ENCODE measurements at places on chromosomes 6 and 20.
A peak's percentile ranks its signal among the peaks of the same experiment; 100 is the strongest.

GRCh38 chr6:11196511-11197174 lies 35.8 kb downstream of the NEDD9 start:
- no peak for DNase-seq

DNA sequence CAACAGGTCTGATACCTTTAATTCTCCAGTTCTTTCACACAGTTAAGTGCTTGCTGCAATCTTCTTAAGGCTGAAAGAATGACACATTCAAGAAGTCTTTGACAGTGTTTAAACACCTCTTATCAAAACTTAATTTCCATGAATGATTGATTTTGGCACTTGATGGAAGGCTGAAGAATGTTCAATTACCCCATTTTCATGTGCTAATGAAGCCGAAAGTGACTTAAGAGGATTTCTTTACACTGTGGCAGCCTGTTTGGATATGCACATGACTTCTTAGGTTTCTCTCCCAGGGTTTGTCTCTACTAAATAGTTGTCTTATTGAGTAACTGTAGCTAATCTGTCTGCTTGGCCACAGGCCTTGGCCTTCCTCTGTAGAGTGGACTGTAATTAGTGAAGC lies 81.1 kb upstream of the PRDM1 start:
- no peak for DNase-seq

GRCh38 chr6:33641602-33642001 lies 20.5 kb downstream of the ITPR3 start:
- no peak for DNase-seq

GRCh38 chr6:3433005-3433404 lies 23.8 kb downstream of the SLC22A23 start:
- peak; percentile 44 for DNase-seq

DNA sequence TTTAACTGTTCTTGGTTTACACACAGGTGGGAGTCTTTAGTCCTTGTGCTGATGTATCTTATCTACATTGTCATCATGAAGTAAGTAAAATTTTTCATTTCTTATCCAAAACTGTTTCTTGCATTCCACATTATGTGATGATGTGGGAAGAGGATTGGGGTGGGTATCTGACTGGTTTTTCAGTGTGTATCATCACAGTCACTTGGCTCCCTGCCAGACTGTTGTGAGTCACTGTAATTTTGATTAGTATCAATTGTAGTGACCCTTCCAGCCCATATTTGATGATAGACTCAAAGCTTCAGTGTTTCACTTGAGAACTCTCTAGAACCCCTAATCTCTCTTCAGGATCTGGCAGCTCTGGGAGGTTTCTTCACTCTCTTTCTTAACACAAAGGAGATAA lies 84.5 kb upstream of the RIN2 start:
- no peak for DNase-seq

- no peak for DNase-seq
These were observed 25.1 kb downstream of the NEDD9 start for GRCh38 chr6:11207199-11207968.

GRCh38 chr6:163296835-163297519 lies 117.5 kb upstream of the QKI start:
- DNase-seq = no peak

GRCh38 chr6:163659803-163660202 lies 245.3 kb downstream of the QKI start:
- no peak for DNase-seq

- DNase-seq = no peak
These were observed 64.7 kb upstream of the MTHFD1L start for GRCh38 chr6:150800674-150801314.

GRCh38 chr6:97645757-97646156 lies 362.7 kb upstream of the MMS22L start:
- DNase-seq = no peak

GRCh38 chr6:144214029-144214428 lies 63.7 kb downstream of the STX11 start:
- DNase-seq = no peak

DNA sequence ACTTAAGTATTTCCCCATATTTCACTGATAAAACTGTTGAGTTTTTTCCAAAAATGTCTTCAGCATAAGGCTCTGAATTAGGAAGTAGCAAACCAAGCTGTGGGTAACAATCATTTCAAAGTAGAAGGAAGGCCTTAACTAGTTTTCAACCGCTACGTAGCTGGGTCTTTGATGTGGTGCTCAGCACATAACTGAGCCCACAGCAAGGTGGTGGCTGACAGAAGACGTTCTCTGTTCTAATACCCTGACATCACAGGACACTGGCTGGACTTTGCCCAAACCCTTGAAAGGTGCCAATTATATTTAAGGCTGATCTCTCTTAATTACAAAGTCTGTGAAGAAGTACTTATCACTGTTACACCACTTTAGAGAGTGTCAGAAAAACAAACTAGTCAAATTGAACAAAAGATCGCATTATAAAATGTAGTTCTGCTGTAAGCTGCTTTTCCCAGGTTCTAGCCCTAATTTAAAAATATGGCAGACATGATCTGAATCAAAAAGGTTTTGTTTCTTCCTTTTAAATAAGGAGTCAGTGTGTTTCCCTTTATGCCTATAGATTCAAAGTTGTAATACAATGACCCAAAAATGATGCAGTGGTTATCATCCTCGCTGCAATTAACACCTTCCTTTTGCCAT lies 26.7 kb downstream of the MAN1A1 start:
- no peak for DNase-seq

GRCh38 chr6:129696028-129696418 lies 14.0 kb downstream of the ARHGAP18 start:
- no peak for DNase-seq

DNA sequence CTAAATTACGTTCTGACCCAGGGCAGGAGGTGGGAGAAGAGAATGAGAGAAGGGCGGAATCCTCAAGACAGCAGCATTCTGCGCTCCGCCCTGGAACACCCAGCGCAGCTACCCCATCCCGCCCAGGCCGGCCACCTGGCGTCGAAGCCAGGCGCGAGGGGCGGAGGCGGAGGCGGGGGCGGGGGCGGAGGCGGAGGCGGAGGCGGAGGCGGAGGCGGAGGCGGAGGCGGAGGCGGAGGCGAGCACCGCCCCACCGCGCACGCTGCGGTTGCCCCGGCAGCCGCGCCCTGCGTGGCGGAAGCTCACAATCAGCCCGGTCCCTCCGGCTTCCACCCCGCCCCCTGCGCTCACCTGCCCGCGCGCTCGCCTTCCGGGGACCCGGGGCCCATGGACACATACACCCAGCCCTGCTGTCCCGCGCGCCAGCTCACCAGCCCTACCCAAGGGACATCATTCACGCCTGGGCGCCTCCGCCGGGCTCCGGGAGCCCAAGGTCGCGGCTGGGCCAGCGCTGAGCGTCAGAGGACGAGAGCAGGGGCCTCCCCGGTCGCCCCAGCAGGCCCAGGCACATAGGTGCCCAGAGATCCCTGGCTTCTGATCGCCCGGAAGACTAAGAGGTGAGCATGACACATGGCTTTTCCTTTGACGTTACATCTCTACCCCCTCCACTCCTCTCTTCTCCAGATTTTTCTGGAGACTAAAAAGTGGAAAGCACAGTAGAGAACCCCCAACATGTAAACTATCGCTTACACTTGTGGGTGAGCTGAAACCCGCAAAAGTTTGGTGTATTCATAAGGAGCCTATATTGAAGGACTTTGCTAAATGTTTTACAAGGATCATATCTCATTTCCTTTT lies at the start of gene ANKEF1:
Gene ANKEF1, plus strand, starts transcription at position 271 of the 855 bp plus-strand sequence. CDS start 3,315 bp downstream, outside the sequence.
- DNase-seq = peak; percentile 87

DNA sequence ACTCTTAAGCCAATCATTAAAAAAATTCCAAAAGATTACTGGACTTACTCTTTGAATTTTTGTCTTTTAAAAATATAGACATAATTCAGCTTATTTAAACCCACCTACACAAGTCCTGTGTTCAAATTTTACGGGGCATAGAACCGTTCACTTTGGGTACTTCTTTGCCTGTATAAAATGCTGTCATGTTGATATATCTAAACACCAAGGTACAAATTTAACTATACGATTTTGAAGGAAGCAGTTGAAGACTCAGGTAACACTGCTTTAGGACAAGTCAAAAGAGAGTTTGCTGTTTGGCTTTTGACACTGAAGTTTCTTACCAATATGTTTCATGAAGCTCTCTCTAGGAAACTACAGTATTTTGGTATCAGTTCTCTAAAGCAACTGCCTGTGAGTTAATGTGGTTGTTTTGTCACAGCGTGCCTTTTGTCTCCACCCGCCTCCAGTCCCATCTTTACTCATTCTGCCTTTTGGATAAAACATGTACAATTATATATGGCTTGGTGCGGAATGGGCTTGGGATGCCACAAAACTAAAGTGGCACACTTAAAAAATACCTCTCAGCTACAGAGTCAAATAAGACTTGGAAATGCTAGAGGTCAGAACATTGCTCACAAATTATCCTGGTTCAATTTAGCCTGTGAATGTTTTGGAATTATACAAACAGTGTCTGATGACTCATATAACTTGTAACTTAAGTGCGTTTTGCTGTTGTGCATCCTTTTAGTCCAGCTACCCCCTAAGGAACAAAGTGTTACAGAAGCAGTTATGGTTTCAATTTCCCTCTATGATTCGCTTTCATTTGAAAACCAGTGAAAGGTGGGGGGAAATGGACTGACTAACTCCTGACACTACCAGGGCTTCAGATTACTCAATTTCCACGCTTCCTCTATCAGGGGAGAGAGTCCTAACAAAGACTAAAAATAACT lies 38.7 kb downstream of the RGS17 start:
- no peak for DNase-seq

DNA sequence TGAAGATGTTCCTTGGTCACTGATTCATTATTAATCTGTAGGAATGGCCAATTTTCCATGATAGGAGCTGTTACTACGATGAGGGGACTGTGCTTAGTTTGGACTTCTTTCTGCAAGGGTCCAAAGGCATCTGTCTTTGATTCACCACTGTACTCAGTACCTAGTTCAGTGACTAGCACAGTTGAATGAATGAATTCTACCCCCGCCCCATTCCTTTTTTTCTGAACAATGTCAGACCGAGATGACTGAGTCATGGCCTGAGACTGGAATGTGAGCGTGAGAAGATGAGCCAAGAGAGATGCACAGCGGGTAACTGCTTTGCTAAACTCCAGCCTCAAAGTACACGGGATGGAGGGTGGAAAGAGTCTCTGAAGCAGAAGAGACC lies 419 bp upstream of the SNHG17 start:
- no peak for DNase-seq

GRCh38 chr6:87945181-87945580 lies 102.5 kb upstream of the SPACA1 start:
- DNase-seq = no peak

- no peak for DNase-seq
These were observed 1.3 kb downstream of the TDRD6 start for GRCh38 chr6:46688966-46689335.

GRCh38 chr6:105642708-105643107 lies 239.8 kb upstream of the PREP start:
- no peak for DNase-seq

- DNase-seq = no peak
These were observed 45.6 kb downstream of the EDN1 start for GRCh38 chr6:12335717-12336116.

- DNase-seq = no peak
These were observed 123.7 kb upstream of the BTN3A2 start for GRCh38 chr6:26241033-26241895.

- no peak for DNase-seq
These were observed 124.9 kb downstream of the TIAM2 start for GRCh38 chr6:155120034-155120433.

DNA sequence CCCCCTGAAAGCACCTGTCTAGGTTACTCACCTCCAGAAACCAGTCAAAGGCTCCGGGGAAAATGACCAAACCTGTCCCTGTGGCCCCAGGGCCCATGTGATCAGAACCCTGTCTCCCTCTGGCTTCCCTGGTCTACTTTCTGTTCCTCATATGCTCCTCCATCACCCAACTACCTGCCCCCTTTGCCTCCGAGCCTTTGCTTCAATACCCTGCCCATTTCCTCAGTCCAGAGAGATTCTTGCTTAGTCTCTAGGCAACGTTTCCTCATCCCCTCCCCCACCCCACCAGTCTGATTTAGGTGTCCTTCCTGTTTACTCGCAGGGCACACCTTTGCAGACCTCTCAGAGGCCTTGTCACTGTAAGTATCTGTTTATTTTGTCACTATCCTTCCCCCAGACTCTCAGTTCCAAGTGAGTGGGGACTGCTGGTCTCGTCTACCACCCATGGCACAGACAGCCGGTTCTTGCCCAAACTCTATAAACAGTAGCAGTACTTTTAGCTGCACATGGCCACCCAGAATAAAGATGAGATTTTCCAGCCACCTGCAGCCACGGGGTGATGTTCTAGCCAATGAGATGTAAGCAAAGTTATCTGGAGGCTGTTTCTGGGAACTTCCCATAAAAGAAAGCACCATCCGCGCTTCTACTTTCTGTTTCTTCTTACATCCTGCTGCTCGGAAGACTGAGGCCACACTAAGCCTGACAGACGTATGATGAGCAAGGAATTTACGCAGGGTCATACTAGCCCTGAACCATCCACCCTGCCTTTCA lies 13.3 kb downstream of the ELOVL5 start:
- DNase-seq = no peak
